CD4-positive, alpha-beta T cell treated with Interleukin-6 at 100 ng/mL for 8 hours (primary cell): ENCODE measurements at places on chromosomes 2 and 18.

DNA sequence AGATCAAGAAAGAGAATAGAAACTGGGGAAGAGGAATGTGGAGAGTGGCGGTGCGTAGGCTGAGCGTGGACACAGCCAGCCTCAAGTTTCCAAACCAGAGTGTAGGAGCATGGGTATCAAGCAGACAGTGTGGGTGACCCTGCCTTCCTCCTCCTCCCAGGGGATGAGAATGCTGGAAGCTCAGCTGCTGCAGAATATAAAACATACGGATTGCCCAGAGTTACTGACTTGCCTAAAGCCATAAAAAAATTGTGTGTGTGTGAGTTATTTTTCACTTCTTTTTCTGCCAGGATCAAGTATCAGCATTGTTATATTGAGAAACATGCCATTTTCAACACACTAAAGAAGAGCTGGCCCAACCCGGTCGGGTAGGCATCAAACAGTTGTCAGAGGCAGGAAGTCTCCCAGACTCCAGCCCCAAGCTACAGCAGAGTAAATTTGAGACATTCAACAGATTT, 333.3 kb upstream of the ACVR2A start:
- DNase-seq, result peak; percentile 24

DNA sequence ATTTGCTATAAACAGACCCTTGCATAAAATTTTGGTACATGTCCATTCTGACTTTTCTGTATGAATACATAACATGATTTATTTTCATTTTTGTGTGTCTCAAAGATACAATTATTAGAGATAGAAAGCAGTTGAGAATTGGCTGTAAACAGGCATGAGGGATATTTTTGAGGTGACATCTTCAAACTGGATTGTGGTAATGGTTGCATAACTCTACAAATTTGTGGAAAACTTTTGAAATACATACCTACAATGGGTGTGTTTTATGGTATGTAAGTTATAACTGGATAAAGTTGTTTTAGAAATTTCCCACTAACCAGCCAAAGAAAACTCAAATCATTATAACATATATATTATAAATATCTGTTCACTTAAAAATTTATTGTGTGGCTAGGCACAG, 39.6 kb downstream of the GREB1L start:
- no peak for DNase-seq

DNA sequence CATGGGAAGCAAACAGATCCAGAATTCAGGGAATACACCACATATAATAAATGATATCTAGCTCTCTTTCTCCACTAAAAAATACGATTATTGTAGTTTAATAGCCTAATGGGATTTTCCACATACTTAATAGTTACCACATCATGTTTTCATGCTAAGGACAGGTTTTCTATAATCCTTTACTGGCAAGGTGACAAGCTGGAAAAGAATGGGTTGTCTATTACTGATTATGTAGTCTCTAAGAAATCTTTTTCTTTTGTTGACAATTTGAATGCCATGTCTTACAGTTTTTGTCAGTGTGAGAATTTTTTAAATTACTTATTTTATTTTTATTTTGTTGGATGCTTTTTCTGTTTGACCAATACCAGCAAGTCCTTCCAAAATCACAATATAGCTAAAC, 177.8 kb downstream of the GALNT13 start:
- DNase-seq, result no peak

- no peak for DNase-seq
Measured at GRCh38 chr2:225122007-225122406, 79.7 kb upstream of the DOCK10 start.

- DNase-seq, result no peak
Measured at GRCh38 chr2:21356086-21356856, 232.5 kb downstream of the TDRD15 start.

- DNase-seq, result no peak
Measured at GRCh38 chr2:241908686-241909420, 39.3 kb downstream of the RTP5 start.

GRCh38 chr2:21939967-21940366, 816.2 kb downstream of the TDRD15 start:
- no peak for DNase-seq

- no peak for DNase-seq
Measured at GRCh38 chr2:166382448-166382847, 6.7 kb upstream of the SCN9A start.

DNA sequence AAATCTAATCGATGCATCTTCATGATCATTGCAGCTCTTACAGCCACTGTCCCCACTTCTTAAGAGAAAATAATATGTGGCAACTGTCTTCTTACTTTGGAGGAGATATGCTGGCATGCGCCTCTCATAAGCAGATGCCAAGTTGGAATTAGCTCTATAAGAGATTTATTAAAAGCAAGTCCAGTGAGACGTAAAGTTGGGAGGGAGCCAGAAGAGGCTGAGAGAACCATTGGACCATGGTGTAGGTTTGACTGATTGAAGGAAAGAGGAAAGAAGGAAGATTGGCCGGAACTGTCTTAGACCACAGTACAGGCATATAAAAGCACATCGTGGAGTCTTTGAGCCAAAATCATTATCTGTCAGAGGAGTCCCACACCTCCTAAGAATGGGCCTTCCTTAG, 265.7 kb upstream of the ZC3H15 start:
- no peak for DNase-seq

DNA sequence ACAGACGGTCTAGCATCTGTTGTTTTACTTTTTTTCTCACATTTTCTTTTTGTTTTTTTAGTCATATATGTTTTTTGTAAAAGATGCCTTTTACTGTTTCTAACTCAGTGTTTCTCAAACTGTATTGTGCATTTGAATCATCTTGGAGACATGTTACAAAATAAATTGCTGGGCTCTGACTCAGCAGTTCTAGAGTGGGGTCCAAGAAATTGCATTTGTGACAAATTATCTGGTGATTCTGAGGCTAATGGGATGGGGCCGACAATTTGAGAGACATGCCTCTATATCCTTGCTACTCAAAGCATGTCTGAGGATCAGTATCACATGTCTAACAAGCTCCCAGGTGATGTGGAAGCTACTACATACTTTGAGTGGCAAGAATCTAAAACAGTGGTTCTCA, 478.8 kb downstream of the PLCL1 start:
- no peak for DNase-seq

GRCh38 chr2:238689331-238689730, 158.6 kb upstream of the TWIST2 start:
- no peak for DNase-seq

DNA sequence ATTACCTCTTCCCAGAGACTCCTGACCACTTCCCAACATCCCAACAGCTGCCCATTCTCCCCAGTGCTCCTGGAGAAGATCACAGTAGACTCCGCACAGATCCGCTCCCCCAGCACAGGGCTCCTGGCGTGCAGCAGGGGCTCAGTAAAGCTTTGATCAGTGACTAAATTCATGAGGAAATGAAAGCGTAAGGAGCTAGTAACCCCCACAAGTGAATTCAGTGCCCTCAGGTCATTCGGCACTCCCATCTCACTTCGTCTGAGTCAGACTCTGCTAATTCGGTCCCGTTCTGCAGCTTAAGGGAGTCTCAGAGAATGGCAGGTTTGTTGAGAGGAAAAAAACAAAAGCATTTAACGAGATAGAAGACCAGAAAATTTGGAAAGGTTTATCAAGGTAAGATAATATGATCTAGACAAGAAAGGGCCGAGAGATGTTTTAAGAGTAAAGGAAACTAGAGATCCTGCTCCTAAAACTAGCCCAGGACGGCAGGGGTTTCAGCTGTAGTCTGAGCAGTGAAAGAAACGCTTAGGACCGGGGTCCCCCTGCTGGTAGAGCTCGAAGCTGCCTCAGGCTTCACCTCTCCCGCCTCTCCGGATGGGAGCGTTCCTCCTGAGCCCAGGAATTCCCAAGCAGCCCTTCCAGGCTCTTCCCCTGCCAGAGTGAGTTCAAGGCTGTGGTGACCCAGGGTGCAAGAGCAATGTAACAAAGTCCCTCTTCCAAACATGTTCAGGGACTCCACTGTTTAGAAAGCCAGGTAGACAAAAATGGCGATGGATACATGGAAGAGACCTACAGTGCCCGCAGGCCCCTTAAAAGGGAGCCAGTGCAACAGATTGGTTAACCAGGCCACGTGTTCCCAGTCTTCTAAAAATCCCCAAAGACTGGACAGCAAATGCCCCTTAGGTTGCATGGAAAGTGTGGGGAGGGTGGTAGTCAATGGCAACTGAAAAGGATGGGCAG, 127.3 kb downstream of the DNER start:
- DNase-seq, result no peak

DNA sequence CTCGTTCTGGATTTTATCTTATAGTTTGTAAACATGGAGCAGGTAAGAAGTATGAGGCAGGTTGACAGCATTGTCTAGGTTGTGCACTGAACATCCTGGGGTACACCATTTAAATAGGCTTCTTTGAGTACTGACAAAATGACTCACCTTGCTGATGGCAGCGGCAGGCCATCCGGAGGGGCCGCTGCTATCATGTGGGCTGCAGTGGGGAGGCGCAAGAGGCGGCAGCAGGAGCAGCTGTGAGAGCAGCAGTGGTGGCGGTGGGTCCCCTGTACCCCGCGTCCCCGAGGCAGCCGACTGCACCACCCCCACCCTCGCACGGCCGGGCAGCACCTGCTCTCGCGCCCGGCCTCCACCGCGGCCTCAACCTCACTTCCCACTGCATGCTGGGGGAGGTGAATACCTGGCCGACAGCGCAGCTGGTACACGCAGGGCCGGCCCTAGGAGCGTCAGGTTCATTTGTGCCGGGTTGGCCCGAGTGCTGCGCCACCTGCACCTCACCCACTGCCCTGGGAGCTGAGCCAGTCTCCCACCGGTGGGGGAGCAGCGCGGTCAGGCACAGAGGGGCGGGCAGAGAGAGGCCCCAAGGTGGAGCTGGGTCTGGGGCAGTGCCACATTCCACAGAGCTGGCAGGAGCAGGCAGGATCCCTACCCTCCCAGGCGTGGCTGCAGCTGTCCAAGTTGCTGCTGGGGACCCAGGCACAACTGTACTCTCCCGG, 154.5 kb upstream of the RBMS1 start:
- no peak for DNase-seq

- DNase-seq, result no peak
Measured at GRCh38 chr2:86788881-86789686, 1.6 kb downstream of the CD8A start.

DNA sequence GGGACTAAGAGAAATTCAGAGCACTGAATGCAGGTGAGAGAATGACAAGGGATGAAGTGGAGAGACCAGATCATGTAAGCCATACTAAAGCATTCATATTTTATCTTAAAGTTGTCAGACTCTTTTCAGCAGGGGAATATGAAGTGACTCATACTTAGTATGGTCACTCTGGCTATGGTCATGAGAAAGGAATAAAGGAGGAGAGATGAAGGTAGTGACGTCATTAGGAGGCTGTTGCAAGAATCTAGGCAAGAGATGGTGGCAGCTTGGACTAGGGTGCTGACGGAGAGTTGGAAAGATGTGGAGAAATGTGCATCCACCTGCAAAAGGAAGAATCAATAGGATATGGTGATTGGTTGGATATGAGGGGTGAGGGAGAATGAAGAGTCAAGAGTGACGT, 203.2 kb upstream of the ACVR2A start:
- no peak for DNase-seq

DNA sequence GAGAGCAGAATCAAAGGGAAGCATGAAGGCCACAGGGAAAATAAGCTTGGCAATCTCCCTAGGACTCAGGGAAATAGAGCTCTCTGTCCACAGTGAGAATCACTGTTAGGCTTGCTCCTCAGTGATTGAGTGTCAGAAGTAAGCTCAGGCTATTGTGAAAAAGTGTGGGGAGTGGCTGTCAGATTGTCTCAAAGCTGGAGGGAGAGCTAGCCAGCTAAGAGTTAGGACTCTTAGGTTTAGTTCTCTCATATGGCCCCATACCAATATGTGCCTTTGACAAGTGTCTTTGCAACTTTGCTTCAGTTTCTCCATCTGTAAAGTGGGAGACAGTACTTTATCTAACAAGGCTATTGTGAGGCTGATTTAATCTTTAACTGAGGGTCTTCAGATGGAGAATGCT, 17.2 kb downstream of the EIF4E2 start:
- no peak for DNase-seq

- no peak for DNase-seq
Measured at GRCh38 chr18:59127047-59127446, 12.6 kb upstream of the SEC11C start.

GRCh38 chr2:319059-319600, 31.2 kb upstream of the ALKAL2 start:
- DNase-seq, result no peak

- DNase-seq, result no peak
Measured at GRCh38 chr18:22179174-22179573, 9.8 kb downstream of the GATA6 start.
